ENCODE measurements at places on chromosomes 6 and 20.

DNA sequence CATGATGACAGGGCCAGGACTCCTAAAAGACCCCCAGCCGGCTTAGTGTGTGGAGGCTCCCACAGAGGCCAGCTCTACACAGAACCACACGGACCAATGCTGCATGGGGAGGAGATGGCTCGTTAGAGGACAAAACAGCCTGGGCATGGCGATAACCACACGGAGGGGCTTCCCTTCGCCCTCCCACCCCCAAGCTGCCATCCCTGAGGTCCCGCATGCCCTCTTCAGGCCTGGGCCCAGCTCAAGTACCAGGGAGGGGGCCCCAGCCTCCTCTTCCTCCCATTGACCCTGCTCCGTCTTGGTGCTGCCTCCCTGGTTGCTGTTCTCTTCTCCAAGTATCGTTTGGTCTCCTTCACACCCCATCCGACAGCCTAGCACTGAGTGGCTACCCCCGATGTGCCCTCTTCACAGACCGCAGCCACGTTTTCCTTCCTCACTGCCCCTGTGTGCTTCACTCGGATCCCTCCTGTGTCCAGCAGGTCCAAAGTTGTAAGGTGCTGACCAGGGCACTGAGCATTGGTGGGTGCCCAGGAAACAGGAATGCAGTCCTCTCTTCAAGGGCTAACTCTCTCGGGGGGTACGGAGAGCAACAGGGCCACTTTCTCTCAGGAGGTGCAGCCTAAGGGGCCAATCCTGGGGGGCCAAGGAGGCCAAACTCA is 9.6 kb upstream of the MLN start:
- DNase-seq: no peak

DNA sequence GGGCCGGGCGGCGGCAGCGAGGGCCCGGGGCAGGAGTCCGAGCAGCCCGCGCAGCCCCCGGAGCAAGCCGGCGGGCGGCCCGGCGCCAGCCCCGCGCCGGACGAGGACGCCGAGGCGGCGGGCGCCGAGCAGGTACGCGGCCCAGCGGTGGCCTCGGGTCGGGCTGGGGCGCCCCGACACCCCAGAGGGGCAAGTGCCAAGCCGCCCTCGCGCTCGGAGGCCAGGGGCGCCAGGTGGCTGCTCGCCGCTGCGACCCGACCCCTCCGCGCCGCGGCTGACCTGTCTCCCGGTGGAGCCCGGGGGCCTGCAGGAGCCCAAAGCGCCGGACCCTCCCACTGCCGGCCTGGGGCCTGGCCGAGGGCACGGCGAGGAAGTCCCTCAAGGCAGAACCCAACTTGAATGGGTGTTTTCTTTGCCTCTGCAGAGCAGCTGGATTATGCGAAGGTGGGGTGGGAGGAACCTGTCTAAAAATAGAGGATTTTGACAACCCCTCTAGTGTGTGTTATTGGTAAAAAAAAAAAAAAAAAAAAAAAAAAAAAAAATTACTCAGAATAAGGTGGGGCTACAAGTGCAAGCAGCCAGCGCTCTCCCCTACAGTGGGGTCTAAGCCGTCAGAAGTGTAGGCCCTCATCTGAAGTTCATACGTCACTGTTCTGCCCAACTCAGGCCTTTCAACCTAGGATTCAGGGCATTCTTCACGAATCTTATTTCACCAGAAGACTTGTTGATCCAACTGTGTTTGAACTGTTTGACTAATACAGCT is 609 bp downstream of the OGFRL1 start:
- no peak for DNase-seq

DNA sequence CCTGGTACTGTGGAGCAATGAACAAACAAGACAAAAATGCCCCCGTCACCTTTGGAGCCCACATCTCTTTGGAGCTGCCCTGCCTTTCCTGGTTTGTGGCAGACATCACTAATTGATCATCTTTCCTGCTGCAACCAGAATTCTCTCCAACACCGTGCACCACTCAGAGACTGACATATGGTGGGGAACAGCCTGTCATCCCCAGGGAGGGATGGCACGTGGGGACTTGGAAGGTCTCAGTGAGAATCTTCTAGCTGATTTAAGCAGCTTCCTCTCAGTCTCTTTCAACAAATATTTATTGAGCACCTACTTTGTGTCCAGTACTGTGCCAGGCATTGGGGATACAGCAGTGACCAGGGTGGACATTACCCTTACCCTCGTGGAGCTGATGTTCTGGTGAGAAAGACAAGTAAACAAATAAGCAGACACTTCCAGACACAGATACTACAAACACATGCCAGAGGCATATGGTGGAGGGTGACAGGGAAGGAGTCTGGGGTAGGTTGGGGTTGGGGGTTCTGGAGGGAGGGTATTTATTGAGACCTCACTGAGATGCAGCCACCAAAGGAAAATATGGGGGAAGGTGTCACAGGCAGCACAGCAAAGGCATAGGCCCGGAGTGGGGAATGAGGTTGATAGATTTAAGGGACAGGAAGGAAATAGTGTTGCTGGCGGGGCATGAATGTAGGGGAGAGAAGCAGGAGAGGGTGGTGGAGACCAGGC is 82.3 kb downstream of the CEBPB start:
- no peak for DNase-seq

DNA sequence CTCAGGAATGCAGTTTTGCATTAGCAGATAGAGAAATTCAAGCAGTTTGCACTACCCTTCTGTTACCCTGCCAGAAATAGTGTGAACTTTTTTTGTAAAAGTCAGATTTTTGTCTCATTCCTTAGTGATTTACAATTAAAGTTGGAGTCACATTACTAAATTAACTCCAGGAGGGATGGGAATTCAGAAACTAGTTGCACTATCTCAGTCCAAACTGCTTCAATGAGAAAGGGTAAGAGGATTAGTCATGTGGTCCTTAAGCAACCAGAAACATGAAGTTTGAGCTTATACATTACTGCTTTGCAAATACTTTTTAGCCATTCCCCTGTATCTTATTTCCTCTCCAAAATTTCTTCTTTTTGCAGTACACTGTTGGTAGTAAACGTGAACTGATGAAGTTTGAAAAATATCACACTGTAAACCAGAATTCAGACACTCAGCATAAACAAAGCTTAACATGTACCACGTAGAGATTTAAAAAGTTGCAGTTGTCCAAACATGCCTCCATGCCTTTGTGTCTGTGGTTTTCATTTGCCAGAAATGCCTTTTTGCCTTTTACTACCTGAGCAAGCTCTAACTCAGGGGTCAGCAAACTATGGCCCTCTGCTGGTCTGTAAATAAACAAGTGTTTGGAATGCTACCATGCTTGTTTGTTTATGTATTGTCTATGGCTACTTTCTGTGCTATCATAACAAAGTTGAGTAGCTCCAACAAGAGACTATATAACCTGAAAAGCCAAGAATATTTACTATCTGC is 49.7 kb downstream of the TP53INP2 start:
- no peak for DNase-seq

GRCh38 chr6:75689576-75689975 is 59.5 kb upstream of the MYO6 start:
- no peak for DNase-seq

GRCh38 chr6:158770533-158771330 is 48.4 kb downstream of the EZR start:
- DNase-seq: no peak

- no peak for DNase-seq
Observed at GRCh38 chr6:85008296-85009009, 244.1 kb upstream of the TBX18 start.

DNA sequence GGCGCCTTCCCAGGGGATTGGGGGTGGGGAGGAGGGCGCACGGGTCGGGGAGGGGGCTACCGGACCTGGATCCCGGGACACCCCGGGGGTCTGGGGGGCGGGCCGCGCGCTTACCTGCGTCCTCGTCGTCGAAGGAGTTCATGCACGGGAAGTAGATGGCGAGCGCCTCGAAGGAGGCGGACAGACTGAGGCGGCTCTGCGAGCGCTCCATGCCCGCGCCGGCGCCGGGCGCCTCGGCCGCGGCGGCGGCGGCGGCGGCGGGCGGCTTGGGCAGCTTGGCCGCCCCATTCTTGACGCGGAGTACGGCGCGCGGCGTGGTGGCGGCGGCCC is 320 bp downstream of the RIMS4 start:
- DNase-seq: no peak

DNA sequence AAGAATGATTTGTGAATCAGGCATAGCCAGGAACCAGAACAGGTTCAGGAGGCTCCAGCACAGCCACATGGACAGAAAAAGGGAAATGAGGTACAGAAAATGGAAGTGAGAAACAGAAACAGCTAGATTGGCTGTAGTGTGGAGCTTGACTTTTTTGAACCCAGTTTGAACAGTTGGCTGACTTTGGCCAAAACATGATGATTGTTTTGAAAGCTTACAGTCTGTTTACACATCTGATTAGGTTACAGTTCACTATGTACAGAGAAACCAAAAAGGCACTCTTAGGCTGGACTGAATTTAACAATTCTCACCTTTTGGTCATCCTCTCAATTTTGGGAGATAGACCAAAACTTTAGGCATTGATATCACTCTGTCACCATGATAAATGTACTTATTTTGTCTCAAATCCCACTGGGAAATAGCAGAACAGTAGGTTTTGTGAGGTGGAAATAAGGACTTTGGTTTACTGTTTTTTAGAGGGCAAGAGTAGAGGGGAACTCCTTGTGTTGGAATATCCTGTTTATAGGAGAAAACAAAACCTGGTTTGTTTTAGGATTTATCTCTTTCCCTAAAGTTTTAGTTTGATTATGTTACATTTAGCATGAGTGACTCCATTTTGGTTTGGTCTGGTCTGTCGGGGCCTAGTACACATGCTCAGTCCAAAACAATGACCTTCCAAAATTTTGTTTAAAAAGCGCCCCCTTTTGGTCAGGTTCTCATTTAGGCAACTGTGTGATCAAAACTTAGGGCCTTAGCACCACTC is 123.1 kb downstream of the OLIG3 start:
- no peak for DNase-seq

DNA sequence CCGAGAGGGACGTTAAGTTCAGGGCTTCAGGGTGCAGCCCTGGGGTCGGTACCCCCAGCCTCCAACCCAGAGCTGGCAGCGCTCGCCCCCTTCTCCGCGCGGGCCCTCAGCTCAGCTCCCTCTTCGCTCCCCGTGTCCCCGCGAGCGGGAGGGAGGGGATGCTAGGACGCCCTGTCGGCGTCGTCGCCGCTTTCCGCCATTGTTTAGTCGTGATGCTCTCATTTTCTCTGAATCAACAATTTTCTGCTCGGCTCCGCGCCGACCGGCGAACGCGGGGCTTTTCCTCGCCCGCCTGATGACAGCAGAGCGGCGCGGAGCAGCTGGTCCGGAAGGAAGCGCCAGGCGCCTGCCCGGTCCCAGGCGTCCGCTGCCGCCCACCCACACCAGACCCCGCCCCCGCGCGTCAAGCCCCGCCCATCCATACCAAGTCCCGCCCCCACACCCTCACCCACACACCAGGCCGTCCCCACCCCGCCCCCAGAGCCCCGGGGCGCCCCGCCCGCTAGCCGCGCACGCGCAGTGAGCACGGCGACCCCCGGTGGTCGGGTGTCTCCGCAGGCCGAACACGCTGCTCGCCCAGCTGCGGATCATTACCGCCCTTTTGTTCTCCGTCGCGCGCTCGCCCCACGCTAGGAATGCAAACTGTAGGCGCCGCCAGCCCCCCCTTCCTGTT is 50.1 kb upstream of the SLC32A1 start:
- peak; percentile 97 for DNase-seq
